ENCODE measurements at places on chromosomes 7 and 10.

GRCh38 chr7:29328811-29329210 lies 134.2 kb downstream of the CHN2 start:
- no peak for DNase-seq

DNA sequence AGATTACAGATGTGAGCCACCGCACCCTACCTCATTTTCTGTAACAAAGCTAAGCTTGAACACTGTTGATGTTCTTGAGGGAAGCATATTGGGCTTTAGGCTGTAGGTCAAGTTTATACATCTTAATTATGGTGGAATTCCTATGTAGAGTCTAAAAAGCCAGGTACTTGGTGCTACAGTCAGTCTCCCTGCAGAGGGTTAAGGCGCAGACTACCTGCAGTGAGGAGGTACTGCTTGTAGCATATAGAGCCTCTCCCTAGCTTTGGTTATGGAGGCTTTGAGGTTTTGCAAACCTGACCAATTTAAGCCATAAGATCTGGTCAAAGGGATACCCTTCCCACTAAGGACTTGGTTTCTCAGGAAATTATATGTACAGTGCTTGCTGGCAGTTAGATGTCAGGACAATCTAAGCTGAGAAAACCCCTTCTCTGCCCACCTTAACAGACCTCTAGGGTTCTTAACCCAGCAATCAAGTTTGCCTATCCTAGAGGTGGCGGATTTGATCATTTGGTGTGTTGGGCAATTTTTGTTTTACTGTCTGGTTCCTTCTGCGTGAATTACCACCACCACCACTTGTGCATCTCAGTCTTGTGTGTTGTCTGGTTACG lies 6.0 kb downstream of the PPIA start:
- no peak for DNase-seq

DNA sequence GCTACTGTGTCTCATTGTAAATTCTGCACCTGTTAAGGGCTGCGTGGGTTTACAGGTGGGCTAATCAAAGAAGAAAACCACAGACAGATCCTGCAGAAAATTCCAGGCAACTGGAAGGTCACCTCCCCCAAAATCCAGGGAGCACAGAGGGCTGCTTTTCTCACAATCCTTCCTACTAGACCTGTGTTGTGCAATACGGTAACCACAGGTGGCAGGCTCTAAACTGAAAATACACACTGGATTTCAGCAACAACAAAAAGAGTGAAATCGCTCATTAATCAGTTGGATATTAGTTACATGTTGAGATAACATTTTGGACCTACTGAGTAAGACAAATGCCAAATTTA lies 83.2 kb downstream of the SLC16A9 start:
- no peak for DNase-seq

- no peak for DNase-seq
Measured at GRCh38 chr10:72316748-72317435, 37.8 kb downstream of the DNAJB12 start.

- no peak for DNase-seq
Measured at GRCh38 chr10:15897287-15897686, 37.0 kb upstream of the MINDY3 start.

- no peak for DNase-seq
Measured at GRCh38 chr7:99693427-99694200, 13.8 kb upstream of the CYP3A5 start.

DNA sequence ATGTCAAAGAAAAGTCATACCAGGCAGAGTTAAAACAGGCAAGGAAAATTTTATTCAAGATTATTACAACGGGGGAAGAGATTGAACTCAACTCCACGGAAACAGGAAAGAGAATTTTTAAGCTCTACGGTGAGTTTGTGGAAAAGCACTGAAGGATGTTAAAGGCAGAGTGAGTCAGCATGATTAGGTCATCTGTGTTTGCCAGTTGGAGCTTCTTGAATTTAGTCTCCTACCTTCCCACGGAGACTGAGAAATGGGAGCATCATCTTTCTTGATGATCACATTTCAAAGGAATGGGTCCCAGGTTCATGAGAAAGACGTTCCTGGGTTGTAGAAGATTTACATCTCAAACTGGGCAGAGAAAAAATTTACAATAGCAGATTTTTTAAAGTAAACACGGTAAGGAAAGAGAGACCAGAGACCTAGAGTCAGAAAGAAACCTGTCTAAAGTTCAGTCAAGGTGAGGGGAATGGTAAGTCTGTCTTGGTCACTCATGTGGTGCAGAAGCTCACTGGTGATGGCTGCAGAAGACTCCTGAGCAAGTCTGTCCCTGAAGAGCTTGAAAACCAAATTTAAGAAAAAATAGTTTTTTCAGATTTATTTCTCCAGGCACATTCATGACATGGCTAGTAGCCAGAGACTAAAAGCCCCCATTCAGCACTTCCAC lies 516.9 kb upstream of the LRRN3 start:
- no peak for DNase-seq

GRCh38 chr7:141847996-141848395 lies 6.7 kb upstream of the PRSS37 start:
- no peak for DNase-seq

- no peak for DNase-seq
Measured at GRCh38 chr7:155337946-155338631, 40.4 kb downstream of the INSIG1 start.

DNA sequence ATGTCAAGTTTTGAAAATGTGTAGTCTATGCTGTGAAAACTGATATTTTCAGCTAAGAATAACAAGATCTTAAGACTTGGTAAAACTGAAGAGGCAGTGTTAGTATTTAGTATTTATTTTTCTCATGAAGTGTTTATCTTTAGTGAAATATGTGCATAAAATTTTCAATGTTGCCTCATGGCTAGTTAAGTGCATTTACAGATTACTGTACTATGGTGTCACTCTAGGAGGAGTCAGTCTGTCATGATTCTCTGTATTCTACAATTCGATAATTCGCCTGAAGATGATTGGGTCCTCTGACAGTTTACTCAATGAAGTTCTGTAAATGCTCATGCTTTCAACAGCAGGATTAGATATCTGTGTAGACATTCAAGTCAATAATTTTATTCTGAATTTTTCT lies 488.1 kb upstream of the GRM3 start:
- no peak for DNase-seq

DNA sequence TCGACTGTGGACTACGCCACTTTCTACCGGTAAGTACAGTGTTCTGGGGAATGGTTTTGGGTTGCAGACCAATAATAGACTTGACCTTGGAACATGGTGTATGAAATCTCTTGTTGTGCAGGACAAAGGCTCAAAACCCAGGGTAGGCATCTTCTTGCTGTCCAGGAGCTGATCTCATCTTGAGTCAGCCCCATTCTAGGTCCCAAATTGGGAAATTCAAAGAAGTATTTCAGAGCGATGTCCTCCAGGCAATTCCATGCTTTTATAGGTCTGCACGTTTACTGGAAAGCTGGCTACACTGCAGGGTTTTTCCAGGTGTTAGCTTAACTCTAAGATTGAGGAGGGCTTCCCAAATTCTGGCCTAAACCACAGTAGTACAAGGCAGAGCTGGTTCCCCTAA lies 180.7 kb downstream of the BMPER start:
- DNase-seq = no peak

DNA sequence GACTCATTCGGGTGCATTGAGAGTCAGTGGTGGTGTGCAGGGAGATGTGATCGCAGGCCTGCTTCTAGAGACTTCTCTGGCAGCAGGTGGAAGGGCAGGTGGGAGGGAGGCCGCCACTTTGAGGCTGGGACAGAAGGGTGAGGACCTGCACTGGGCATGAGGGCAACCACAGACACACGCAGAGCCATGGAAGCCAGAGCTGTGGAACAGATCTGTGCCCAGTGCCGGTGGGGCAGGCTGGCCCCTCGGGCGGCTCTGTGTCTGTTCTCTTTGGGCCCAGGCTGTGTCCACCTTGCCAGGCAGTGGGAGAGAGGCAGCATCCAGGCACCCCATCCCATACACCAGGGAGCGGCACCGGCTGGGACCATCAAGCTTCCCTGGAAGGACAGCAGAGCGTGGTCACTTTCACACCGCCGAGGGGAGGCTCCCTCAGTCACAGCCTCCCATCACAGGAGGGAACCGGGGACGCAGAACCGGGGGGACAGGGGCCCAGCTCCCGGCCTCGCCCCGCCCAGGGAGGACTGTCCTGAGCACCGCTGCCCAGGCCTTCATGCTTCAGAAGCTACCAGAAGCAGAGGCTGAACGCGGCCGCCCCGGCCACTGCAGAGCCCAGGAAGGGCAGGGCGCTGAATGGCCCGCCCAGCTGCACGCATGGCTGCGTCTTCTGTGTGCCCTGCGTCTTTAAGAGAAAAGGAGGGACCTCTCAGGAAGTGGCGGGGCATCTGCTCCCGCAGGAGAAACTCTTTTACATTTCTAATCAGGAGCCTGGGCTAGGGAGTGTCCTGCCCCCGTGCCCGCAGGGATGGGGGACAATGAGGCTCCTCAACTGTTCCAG lies 32.1 kb downstream of the EN2 start:
- DNase-seq = no peak

GRCh38 chr7:45267262-45267661 lies 109.7 kb downstream of the RAMP3 start:
- no peak for DNase-seq

- no peak for DNase-seq
Measured at GRCh38 chr10:94316560-94316959, 46.2 kb downstream of the NOC3L start.

DNA sequence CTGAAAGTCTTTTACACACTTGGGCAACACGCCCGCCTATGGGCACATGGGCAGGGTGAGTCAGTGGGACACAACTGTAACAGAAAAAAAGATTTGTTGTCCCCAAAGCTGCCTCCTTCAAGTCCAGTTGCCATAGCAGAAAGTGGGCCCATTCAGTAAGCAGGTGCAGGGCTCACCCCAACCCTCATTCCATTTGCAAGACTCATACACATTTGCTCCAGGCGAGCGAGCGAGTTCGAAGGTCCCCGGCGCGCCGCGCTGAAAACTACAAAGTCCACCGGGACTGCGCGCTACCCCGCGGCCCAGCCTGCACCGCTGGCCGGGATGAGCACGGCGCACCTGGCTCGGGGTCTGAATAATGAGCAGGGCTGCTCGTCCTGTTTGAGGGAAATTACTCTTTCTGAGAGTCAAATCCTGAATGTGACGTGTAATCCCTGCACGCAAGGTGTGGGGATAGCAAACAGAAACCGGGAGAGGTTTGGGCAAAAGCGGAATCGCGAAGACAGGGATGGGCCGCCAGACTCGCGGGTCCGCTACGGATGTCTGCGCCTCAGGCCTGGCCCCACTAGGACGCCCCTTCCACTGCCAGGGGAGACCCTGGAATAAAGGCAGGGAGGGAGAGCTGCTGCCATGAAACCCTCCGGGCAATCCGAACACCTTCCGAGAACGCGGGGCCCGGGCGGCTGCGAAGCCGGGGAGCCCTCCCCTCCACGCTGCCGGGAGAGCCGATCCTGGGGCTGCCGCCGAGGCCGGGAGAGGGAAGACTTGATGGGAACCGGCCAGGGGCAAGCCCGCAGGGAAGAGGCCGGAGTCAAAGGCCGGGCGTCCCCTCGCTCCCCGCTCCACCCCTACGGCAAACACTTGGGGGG lies 982 bp downstream of the COBL start:
- no peak for DNase-seq

- DNase-seq = no peak
Measured at GRCh38 chr7:30983914-30984247, 20.1 kb downstream of the GHRHR start.

- DNase-seq = no peak
Measured at GRCh38 chr10:33680036-33680435, 345.6 kb upstream of the NRP1 start.

GRCh38 chr7:41005374-41005901 lies 697.5 kb downstream of the INHBA start:
- DNase-seq = no peak

- DNase-seq = no peak
Measured at GRCh38 chr10:132577350-132578003, 39.9 kb downstream of the INPP5A start.

DNA sequence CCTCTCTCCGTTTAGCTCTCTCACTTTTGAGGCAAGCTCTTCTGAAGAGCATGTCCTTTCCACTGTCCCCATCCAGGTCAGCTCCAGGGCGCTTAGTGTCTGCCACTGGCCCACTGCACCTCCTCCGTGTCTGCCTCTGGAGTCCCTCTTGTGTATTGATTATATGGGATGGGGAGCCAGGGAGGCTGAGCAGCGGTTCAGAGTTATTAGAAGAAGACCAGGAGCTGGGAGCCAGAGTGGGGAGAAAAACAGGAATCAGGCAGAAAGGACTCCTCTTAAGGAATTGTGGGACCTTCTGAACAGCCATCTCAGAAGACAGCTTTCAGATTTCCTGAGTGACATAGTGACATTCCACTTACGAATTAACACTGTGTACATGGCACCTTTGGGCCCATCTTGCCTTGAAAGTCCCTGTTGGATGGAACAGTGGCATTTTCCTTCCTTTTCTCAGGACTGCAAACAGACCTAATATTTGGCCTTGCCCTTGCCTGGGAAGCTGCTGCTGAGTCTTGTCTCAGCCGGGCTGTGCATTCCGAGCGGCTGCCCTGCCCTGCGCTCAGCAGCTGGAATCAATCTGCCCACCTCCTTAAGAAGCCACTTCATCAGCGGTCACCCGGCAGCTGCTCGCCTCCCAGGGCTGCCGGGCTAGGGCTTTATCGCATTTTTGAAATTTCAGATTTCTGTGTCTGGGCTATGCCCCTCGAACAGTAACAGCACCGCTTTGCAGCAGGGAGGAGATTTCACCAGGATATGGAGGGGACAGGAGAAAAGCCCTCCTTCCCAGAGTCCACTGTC lies 81.1 kb upstream of the PRKG1 start:
- DNase-seq = no peak

DNA sequence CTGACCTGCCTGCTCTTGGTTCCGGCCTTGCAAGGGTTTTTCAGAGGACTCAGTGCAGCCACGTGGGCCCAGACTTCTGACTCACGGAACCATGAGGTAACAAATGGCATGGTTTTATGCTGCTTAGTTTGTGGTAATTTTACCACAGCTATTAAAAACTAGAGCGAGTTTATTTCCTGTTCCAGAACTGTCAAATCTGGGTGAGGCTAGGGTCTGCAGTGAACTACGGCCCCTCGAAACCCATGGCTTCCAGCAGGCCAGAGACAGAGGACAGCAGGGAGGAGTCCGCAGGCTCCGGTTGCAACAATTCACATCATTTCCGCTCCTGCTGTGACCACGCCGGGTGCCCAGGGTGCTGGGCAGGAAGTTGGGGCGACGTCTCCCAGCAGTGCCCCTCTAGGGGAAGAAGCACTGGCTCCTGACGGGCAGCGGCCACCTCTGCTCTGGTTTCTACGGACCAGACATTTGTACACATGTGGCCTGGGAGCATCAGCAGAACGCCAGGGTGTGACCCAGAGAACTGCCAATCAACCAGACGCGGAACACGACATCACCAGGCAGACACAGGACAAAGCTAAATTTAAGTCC lies 74.8 kb downstream of the ADARB2 start:
- DNase-seq = no peak

DNA sequence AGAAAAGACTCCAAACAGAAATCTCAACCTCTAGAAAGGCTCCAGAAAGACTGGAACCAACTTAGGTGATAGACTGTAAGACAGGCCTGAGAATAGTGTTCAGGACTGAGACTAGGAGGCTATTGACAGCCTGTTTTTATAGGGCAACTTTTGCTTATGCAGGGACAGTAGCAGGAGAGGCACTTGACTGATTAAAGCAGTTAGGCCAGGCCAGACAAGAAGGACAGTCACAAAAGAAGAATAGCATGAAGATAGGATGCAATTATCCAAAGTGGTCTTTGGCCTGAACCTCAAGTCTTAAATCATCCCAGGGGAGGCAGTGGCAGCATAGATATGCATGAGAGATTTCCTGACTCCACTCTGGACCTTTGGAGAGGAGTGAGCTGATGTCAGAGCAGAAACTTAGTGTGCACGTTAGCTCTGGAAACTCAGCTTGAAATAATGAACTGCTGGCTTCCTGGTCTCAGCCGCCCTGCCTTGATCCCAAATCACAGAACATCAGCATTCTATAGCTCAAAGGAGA lies 290.6 kb downstream of the SORCS3 start:
- DNase-seq = no peak
